ENCODE measurements at places on chromosomes 5 and 9. TPM values are rescaled to one million over a fixed set of nuclear protein-coding genes. Genes with fewer than 3 reads are reported as not detected.
A peak's percentile ranks its signal among the peaks of the same experiment; 100 is the strongest.

The PIP5KL1 gene
- 2.5 TPM for total RNA-seq

The AGXT2 gene
- not detected for total RNA-seq

The PCDHB15 gene
- not detected for total RNA-seq

The F2RL1 gene
- 0.89 TPM for total RNA-seq

The SLC45A2 gene
- not detected for total RNA-seq

The PROB1 gene
- total RNA-seq = 3.4 TPM

The ERMP1 gene
- total RNA-seq = 24.2 TPM

The ZBTB26 gene
- total RNA-seq = 9.6 TPM

GRCh38 chr5:54460181-54460919 lies 4.9 kb downstream of the HSPB3 start:
- DNase-seq = no peak

DNA sequence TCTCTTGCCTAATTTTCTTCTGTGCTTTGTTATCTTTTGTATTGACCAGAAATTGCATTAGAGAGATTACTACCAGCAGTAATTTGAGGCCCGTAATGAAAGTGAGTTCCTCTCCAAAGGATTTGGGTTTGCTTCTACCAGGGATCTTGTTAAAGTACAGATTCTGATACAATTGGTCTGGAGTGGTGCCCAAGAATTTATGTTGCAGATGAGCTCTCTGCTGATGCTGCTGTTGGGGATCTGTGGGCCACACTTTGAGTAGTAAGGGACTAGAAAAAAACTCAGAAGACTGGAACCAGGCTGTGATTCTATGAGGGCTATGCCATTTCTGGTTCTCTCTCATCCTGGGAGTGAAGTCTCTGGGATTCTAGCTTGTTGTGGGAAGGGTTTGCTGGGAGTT lies 192.2 kb downstream of the SEC61B start:
- DNase-seq = no peak

- no peak for DNase-seq
These were observed 288.6 kb upstream of the DAB2 start for GRCh38 chr5:39713250-39713916.

GRCh38 chr5:65271906-65272305 lies 209.8 kb downstream of the ADAMTS6 start:
- no peak for DNase-seq

DNA sequence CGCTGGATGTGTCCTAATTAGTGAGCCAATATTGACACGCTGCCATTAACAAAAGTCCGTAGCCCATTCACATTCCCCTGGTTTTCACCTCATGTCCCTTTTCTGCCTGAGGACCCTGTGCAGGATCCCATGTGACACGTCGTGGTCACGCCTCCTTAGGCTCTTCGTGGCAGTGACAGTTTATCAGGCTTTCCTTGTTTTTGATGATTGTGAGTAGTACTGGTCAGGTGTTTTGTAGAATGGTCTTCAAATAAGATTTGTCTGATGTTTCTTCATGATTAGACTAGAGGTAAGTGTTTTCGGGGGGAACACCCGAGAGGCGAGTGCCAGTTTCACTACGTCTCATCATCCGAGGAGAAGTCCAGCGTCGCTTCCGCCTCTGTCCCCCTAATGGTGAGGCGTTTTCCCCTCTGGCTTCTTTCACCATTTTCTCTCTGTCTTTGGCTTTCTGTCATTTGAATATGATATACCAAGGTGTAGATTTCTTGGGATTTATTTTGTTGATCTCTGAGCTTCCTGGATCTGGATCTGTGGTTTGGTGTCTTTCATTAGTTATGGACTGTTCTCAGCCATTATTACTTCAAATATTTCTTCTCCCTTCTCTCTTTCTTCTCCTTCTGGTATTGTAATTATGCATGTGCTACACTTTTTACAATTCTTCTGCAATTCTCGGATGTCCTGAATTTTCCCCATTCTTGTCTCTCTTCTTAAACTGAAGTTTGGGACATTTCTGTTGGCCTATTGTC lies 57.3 kb downstream of the TRIP13 start:
- no peak for DNase-seq

DNA sequence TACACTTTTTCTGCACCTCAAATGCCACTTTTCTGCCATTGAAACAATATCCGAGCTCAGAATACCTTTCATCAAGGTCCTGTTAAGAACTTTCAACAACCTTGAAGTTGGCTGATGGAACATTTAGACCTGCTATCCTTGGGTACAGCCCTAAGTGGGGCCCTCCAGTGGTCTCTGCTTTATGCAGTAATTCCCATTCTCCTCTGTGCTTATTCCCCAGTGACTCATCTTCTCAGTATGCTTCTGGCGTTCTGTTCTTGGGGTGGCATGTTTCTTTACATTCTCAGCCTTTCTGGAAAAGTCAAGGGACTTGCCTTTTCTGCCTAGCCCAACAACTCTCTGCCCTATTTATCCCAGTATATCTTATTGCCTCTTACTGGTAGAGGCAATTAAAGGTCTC lies 7.1 kb downstream of the ANP32B start:
- no peak for DNase-seq

GRCh38 chr5:158174918-158175851 lies 316.2 kb upstream of the CLINT1 start:
- peak; percentile 57 for DNase-seq

DNA sequence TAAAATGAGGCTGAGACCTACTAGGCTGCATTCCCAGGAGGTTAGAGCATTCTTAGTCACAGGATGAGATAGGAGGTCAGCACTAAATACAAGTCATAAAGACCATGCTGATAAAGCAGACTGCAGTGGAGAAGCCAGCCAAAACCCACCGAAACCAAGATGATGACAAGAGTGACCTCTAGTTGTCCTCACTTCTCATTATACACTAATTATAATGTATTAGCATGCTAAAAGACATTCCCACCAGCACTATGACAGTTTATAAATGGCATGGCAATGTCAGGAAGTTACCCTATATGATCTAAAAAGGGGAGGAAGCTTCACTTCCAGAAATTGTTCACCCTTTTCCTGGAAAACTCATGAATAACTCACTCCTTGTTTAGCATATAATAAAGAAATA lies 88.6 kb downstream of the PLPPR1 start:
- no peak for DNase-seq

DNA sequence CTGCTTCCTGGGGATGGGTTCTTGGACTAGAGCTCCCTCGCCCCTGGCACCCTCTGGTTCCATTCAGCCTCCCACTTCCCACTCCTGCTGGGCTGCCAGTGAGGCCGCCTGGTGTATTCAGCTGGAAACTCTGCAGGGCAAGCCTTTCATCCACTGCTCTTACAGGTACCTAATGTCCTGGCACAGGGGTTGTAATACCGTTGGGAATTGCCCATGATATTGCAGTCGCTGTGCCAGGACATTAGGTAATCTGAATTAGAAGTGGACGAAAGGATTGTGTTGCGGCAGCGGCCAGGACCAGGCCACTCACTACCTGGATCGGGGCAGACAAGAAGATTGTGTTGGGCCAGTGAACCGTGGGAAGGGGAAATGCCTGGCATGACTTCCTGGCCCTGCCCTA lies 13.1 kb downstream of the TMOD1 start:
- no peak for DNase-seq

GRCh38 chr5:38734353-38734752 lies 111.5 kb upstream of the OSMR start:
- no peak for DNase-seq

DNA sequence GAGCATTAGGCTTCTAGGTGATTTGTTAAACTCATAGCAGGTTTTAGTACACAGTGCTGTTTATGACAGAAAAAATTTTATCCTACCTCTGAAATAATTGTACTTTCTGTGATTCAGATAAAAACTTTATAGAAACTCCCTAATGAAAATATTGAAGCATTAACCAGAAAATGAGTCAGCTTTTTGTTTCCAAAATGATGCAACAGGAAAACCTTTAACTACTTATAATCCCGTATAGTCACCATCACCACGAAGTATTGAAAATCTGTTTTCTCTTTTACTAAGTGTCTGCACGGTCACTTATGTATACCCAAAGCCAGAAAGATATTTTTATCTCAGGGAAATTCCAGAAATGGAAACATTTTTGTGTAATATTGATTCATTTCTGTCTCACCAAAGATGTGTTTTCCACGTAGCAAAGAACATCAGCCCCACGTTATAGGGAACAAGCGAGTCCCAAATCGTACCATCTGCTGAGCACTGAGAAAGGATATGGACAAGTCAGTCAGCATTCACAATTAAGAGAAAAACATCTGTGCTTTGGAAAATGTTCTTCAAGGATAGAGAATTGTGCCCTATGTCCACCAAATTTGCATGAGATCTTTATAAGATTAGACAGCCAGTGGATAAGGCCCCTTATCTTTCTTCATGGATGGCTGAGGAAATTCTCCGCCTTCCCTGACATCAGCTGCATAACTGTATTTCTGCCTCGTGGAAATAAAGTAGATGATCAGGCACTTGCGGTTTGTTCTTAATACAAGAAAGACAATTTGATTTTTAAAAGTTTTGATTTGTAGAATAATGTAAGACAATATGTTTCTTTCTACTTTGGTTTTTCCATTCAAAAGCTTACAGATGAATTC lies 41.9 kb downstream of the TNFAIP8 start:
- DNase-seq = no peak

DNA sequence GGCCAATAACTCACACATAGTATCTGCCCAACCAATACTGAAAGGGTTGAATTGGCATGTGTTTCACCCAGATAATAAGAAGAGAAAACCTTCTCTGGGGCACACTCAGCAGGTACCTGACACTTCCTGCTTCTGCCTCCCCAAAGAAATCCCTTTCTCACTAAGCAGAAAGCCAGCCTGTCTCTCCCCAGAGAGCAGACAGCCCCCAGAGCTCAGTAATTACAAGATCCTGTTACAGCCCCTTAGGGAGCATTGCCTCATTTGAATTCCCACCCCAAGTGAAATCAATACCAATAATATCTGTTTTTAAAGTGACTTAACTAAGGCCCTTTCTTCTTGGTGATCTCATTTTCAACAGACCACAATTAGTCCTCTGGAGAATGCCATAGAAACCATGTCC lies 38.5 kb upstream of the FOXI1 start:
- DNase-seq = no peak

DNA sequence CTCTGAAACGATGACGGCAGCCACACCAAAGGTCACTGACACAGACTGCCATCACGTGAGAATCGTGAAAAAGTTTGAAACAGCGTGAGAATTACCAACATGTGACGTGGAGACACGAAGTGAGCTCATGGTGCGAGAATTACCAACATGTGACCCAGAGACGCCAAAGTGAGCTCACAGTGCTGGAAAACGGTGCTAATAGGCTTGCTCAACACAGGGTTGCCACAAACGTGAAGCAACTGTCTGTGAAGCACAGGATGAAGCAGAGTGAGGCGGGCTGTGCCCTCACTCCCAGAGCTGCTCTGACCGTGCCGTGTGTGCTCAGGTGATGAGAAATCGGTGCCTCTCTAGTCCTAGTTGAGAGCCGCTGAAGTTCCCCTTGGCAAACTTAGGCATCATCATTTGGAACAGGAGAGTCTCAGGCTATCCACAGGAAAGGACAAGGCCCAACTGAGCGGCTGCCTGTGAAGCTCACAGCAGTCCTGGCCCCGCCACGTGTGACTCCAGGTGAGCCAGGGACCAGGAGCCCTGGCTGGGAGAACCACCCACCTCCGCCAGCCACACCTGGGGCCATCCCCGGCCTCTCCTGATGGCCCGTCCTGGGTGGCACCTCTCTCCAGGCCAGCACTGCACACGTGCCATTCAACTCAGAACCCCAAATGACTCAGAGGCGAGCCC lies 29.8 kb upstream of the SLC6A3 start:
- no peak for DNase-seq

GRCh38 chr9:38058452-38059232 lies 10.4 kb downstream of the SHB start:
- DNase-seq = no peak

- no peak for DNase-seq
These were observed 47.3 kb downstream of the ANKRD55 start for GRCh38 chr5:56185768-56186311.

- DNase-seq = no peak
These were observed 259.4 kb upstream of the CCNG1 start for GRCh38 chr5:163177971-163178370.

- DNase-seq = no peak
These were observed 13.0 kb upstream of the NR5A1 start for GRCh38 chr9:124520206-124520596.

DNA sequence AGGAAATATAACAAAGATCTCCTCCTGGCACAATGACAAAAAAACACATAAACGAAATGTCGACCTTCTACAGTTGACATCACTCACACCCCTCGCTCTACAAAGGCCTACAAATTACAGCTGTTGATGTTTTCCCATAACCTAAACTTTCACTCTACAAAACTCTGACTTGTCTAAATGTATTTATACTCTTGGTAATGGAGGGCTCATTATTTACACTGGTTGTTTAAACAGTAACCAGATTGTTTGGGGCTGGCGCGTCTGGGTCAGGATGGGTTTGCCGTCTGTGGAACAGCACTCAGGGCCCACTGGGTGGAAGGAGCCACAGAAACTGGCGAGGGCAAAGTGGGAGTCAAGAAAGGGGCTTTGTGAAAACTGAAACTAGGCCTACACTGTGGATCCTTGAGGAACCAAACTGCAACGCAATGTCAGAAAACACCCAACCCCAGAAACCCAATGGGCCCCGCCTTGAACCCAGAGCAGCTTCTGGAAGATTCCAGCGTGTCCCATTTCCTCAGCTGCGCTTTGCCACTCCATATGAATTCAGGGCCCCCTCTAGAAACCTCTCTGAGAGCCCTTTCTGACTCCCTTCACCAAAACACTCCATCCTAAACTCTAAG lies 136.7 kb downstream of the ROR2 start:
- DNase-seq = no peak

- DNase-seq = no peak
These were observed 90.3 kb upstream of the ZNF462 start for GRCh38 chr9:106772523-106773290.

GRCh38 chr5:122674385-122674784 lies 100.5 kb upstream of the SNX2 start:
- no peak for DNase-seq

- DNase-seq = no peak
These were observed 464.5 kb downstream of the MTRR start for GRCh38 chr5:8333485-8333884.
